Stomach (tissue), 19 donors: ENCODE measurements at places on chromosomes 1 and 21. TPM values are rescaled to one million over a fixed set of nuclear protein-coding genes. Genes with fewer than 3 reads are reported as not detected.
A peak's percentile ranks its signal among the peaks of the same experiment; 100 is the strongest.

DNA sequence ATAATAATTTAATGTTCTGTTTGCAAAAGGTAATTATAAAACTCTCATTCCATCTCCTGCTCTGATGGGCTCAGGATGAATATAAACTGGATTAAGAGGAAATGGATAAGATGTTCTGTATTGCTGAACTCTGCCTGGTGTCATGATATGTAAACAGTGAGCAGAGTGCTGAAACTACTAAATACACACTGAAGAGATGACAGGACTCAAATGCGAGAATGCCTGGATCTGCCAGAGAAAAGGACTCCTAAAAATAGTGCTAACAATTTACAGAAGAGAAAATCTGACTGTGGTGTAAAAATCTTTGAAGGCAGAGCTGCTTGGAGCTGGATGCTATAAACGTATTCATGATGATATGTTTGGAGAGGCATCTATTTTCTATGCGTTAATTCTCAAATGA is 303.2 kb downstream of the RWDD3 start:
- no peaks in the 10 kb centered on the region for H3K4me1 ChIP-seq
- H3K36me3 ChIP-seq, result no peaks in the 10 kb centered on the region
- H3K27me3 ChIP-seq, result no peaks in the 10 kb centered on the region
- no peak overlapping the region for H3K27ac ChIP-seq
- no peak for DNase-seq

DNA sequence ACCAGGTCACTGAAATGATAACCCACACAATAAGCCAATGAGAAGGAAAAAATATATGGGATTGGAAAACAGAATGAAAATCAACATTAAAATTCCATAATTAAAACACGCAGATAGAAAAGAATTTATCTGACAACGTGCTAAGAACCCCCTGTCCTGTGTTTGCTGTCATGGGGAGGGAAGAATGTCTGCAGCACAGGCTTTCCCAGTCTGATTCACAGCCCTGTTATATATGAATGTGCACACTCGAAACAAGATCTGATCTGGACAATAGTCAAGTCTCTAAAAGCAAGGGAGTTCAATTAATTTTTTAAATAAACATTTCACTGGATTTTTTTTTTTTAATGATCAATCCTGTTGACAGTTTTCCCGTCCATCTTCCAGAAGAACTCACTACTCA is 220.0 kb downstream of the RERE start:
- no peak for DNase-seq
- H3K36me3 ChIP-seq, result no peaks in the 10 kb centered on the region
- peaks cover 22% of the 10 kb centered on the region for H3K4me1 ChIP-seq
- H3K27me3 ChIP-seq, result no peaks in the 10 kb centered on the region

DNA sequence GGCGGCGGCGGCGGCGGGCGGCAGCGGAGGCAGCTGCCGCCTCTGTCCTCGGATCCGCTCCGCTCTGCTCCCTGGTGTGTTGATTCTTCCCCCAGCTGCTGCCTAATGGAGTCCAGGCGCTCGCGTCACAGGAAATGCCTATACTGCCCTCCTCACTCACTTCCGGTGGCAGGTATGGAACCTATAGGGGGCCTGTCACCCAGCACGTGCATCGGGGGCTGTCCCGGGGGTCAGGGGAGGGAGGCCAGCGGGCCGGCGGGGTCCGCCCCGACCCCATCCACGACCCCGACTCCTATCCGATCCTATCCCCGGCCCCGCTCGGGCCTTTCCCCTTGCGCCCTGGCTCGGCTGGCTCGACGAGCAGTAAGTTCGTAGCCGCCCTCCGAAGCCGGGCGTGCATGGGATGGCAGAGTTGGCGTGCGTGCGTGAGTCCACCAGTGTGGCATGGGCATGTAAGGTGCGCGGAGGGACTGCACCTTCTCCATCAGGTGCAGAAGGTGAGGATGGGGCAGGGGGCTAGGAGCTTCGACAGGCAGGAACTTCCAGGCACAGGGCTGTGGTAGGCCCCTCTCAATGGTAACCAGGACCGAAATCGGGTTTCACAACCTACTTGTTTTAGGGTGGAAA is at the start of gene WDR26:
WDR26 (minus strand) TSS at position 107 of the 627 bp plus-strand sequence.
- H3K4me1 ChIP-seq, result peaks cover 35% of the 10 kb centered on the region
- H3K27me3 ChIP-seq, result no peaks in the 10 kb centered on the region
- H3K27ac ChIP-seq, result peak within 1 kb of the TSS; percentile 97
- peak; percentile 84 for DNase-seq

GRCh38 chr1:88441022-88441421 is 243.1 kb upstream of the PKN2 start:
- DNase-seq, result no peak
- no peak overlapping the region for H3K27ac ChIP-seq
- H3K4me1 ChIP-seq, result no peaks in the 10 kb centered on the region
- H3K27me3 ChIP-seq, result no peaks in the 10 kb centered on the region
- no peaks in the 10 kb centered on the region for H3K36me3 ChIP-seq

Gene SYCP1
- total RNA-seq, result not detected

Gene SPRTN
- 11.6 TPM for total RNA-seq
